ENCODE measurements at places on chromosomes 7 and 10.

DNA sequence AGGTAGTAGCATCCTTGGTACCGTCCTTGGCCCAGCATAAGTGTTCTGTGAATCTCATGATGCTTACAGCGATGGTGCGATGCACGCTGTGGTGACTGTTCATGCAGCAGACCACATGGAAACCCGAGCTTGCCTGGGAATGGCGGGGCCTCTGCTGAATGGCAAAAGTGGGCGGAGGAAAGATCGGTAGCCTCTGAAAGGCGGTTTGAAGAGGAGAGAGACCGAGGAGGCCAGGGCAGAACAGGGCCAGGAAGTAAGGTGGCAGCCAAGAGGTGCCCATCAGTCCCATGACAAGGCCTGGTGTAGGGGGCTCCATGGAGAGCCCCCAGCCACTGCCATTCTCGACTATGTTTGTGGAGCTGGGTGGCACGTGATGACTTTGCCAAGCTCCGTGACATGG, 33.2 kb upstream of the CNPY1 start:
- DNase-seq: no peak

DNA sequence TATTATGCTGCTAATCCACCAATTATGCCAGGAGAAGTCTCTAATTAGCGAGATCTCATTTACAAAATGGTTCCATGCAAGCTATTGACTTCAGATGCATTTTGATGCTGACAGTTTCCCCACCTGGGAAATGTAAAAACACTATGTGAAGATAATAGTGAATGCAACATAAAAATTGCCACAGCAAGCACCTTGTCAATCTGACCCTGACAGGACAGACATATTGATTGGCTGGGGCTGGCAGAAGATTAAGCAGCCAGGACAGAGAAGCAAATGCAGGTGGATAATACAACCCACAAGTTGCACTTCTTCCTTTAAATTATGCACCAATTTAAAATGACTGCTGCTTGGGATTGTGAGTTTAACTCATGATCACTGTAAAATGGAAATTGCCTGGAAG, 642.8 kb upstream of the POT1 start:
- DNase-seq: no peak

DNA sequence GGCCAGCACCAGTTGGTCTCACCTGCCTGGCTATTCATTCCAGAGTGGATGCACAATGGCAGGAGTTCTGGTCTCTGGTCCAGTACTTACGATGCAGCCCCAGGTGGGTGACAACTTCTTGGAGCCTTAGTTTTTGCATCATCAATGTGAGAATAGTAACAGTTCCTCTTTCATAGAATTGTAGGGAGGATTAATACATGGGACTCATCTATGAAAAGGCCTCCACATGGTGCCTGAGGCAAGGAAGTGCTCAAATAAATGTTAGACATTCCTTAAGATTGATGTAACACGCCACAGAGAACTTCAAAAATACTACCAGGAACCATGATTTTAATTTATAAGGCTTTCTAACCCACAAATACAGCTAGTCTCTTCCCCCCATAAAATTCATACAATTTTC, 120.1 kb upstream of the CHST15 start:
- DNase-seq: no peak

- no peak for DNase-seq
Observed at GRCh38 chr10:86945361-86946212, 11.8 kb downstream of the MMRN2 start.

- no peak for DNase-seq
Observed at GRCh38 chr7:106039486-106040060, 72.5 kb downstream of the SYPL1 start.

- no peak for DNase-seq
Observed at GRCh38 chr10:5565671-5566581, 41.2 kb downstream of the CALML3 start.

GRCh38 chr10:12644380-12645144, 295.2 kb downstream of the CAMK1D start:
- no peak for DNase-seq

DNA sequence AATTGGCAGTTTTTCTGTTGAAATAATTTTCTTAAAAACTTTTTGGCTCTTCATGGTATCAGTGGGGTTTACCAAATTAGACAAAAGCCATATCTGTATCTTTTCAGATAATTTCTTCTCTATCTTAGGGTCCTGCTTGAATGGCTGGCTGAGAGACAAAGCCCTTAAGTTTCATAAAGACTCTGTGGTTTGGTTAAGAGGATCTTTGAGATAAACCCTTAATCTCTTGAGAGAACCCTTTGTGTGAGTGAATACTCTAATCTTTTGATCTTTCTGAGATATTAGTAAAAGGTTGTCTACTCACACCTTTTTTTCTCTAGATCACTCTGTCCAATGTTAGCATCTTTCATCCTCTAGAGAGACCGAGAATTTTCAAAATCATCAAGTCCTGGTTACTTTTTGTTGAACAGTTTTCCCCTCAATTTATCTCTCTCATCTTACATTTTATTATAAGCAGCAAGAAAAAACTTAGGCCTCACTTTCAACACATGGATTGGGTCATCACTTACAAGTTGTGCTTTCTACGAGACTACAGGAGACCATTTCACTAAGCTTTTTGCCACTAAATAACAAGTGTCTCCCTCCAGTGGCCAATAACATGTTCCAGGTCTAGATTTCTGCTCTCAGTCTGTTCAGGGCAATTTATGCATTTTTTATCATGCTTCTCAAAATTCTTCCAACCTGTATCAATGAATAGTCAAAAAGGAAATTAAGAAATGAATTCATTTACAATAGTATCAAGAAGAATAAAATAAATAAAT, 28.4 kb downstream of the DNAJC9 start:
- DNase-seq: peak; percentile 23

GRCh38 chr10:96587264-96588059, 650 bp upstream of the TM9SF3 start:
- no peak for DNase-seq

DNA sequence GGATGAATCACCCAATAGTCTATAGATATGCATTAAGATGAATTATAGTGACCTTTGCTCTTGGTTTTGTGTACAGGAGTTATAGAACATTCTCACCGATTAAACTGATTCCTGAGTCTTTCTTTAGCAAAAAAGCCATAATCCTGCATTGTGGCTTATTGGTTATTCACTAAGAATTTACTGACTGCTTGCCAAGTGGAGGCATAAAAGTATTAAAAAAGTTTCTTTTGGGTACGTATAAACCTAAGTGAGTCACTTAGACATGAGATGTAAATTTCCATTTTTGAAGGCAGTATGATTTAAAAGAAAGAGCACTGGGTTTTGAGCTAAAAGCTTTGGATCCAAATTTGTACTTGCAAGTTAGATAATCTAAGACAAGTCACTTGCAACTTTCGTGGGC, 100.7 kb downstream of the CDK6 start:
- no peak for DNase-seq

DNA sequence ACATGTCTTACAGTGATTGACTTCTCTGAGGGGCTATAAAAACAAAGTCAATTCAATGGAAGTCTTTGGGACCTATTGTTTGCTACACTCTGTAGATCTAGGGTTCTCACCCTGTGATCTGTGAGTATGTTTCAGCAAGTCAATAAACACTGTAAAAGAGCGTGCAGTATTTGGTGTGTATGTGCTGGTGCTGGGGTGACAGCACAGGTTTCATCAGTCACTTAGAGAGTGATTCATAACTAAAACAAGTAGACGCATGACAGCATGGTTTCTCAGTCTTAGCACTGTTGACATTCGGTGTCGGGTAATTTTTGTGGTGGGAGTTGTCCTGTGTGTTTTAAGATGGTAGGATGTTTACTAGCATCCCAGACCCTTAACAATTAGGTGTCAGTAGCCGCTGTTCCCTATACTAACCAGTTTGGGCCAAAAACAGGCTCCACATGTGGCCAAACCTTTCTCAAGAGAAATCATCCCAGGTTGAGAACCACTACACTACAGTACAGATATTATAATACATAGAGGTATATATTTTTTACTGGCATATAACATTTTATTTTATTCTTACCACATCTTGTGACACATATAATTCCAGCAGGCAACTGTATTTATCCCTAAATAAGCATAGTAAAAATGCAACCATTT, 411.8 kb downstream of the ARL4A start:
- DNase-seq: no peak

GRCh38 chr7:44048031-44048795, 3.7 kb downstream of the DBNL start:
- no peak for DNase-seq
